Brain (organoid and tissue), 16 donors: ENCODE measurements at places on chromosomes 2 and 18. TPM values are rescaled to one million over a fixed set of nuclear protein-coding genes. Genes with fewer than 3 reads are reported as not detected.

Gene TMEM237
- 22.6 TPM for polyA plus RNA-seq

Gene SDC1
- polyA plus RNA-seq: 17.5 TPM

Gene DSG4
- not detected for polyA plus RNA-seq

Gene MOCOS
- 0.12 TPM for polyA plus RNA-seq

Gene LDAH
- 9.1 TPM for polyA plus RNA-seq

Gene RGPD4
- not detected for polyA plus RNA-seq

Gene CDK15
- polyA plus RNA-seq: not detected

Gene ZBTB7C
- 20.7 TPM for polyA plus RNA-seq
